ENCODE measurements at places on chromosomes 7 and 10. TPM values are rescaled to one million over a fixed set of nuclear protein-coding genes. Genes with fewer than 3 reads are reported as not detected.
A peak's percentile ranks its signal among the peaks of the same experiment; 100 is the strongest.

CC2D2B gene
- 1.8 TPM for total RNA-seq

DYNC1I1 gene
- 12.0 TPM for total RNA-seq

CDNF gene
- not detected for total RNA-seq

MSMB gene
- not detected for total RNA-seq

DNA sequence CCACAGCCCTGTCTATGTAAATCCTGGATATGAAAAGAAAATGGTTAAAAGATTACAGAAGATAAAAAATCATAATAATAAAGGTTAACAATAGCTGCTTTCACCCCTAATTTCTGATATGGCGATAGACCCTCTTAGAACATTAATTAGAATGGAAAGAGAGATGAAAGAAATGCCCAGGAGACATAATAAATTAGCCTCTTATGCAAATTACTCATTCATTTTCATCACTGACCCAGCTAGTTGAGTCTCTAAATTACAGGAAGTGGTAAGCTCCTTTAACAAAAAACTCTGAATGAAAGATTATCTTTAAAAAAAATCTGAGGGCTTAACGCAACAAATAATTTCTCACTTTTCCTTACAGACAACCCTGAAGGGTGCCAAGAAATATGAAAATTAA, 12.4 kb downstream of the GFRA1 start:
- no peaks in the 10 kb centered on the region for H3K27me3 ChIP-seq
- no peaks in the 10 kb centered on the region for H3K36me3 ChIP-seq
- no peak overlapping the region for H3K4me3 ChIP-seq
- DNase-seq: no peak
- no peak overlapping the region for H3K27ac ChIP-seq
- no peaks in the 10 kb centered on the region for H3K4me1 ChIP-seq

GRCh38 chr10:23399701-23400144, 39.2 kb upstream of the OTUD1 start:
- H3K27ac ChIP-seq: no peak overlapping the region
- DNase-seq: no peak
- H3K4me1 ChIP-seq: no peaks in the 10 kb centered on the region
- no peak overlapping the region for H3K4me3 ChIP-seq

PRPS1L1 gene
- total RNA-seq: not detected

DNA sequence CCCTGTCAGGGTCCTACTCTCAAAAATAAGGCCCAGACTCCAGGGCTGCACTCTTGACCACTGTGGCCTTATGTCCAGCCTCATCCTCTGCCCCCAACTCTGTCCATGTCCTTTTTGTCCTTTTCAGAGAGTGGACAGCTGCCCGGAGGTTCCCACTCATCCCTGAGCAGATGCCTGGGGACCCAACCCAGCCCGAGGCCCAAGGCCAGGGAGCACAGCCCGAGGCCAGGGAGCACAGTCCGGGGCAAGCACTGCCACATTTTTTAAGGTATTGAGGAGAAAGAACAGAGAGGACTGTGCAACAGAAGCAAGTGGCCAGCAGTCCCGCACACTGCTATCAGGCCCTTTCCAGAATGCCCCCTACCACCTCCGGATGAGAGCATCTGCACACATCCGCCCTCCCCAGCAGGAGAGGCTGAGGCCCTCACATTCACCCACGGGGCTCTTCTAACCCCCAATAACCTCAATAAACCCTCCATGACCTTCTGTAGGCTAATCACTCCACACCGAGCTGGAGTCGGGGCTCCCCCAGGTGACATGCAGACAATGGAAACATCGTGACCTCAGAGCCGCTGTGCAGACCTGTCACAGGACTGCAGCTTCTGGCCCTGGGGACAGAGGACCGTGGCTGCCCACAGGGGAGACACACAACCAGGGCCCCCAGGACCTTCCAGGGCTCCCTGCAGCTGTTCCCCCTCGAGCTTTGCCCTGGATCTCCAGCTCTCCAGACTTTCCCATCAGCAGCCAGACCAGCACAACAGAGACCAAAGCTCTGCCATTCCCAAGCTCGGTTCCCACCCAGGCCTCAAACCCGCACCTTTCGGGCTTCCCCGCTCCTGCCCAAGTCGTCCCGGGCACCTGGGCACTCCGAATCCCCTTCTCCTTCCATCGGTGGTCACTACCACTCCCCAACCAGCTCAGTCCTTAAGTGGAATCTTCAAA, 51.4 kb downstream of the CAMK2B start:
- no peaks in the 10 kb centered on the region for H3K27me3 ChIP-seq
- no peak overlapping the region for H3K27ac ChIP-seq
- no peak overlapping the region for H3K4me3 ChIP-seq

- DNase-seq: no peak
- peaks cover 11% of the 10 kb centered on the region for H3K4me1 ChIP-seq
- H3K36me3 ChIP-seq: peaks cover 2% of the 10 kb centered on the region
- H3K27ac ChIP-seq: peak overlapping the region; percentile 51
Observed at GRCh38 chr7:149196151-149196704, 882 bp downstream of the ZNF282 start.

CACNB2 gene
- total RNA-seq: 1.6 TPM

CLIP2 gene
- total RNA-seq: 42.0 TPM

OR6B1 gene
- total RNA-seq: not detected

DNA sequence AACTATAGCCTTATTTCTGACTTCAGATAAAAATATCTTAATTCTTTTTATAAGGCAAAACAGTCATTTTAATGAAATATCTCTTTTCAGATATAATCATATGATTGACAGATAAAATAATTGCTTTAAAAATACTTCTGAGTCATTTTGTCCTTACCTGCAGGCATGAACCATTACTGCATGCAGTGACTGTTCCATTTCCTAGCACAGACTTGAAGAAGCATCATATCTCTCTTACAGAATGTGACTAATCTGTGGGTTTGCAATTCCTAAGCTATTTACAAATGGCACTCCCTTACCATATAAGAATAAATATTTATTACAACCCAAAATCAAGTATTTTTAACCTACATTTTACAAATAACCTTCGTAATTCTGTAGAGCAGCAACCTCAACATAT, 120.7 kb downstream of the SRPK2 start:
- no peaks in the 10 kb centered on the region for H3K27me3 ChIP-seq
- H3K4me1 ChIP-seq: no peaks in the 10 kb centered on the region
- no peaks in the 10 kb centered on the region for H3K36me3 ChIP-seq
- no peak for DNase-seq
- H3K4me3 ChIP-seq: peak overlapping the region; percentile 25

MAGI2 gene
- 58.2 TPM for total RNA-seq

GRCh38 chr10:94274142-94274787, 88.5 kb downstream of the NOC3L start:
- H3K4me3 ChIP-seq: no peak overlapping the region
- H3K27me3 ChIP-seq: no peaks in the 10 kb centered on the region
- H3K27ac ChIP-seq: no peak overlapping the region
- H3K4me1 ChIP-seq: peaks cover 14% of the 10 kb centered on the region
- peaks cover 78% of the 10 kb centered on the region for H3K36me3 ChIP-seq

- no peak overlapping the region for H3K27ac ChIP-seq
- H3K4me1 ChIP-seq: no peaks in the 10 kb centered on the region
- no peak overlapping the region for H3K4me3 ChIP-seq
- no peak for DNase-seq
Observed at GRCh38 chr7:66609176-66609575, 19.5 kb upstream of the KCTD7 start.

- H3K4me3 ChIP-seq: no peak overlapping the region
- H3K27ac ChIP-seq: no peak overlapping the region
- no peaks in the 10 kb centered on the region for H3K4me1 ChIP-seq
- no peaks in the 10 kb centered on the region for H3K36me3 ChIP-seq
- no peak for DNase-seq
Observed at GRCh38 chr10:6478722-6479121, 101.4 kb downstream of the PRKCQ start.

DNA sequence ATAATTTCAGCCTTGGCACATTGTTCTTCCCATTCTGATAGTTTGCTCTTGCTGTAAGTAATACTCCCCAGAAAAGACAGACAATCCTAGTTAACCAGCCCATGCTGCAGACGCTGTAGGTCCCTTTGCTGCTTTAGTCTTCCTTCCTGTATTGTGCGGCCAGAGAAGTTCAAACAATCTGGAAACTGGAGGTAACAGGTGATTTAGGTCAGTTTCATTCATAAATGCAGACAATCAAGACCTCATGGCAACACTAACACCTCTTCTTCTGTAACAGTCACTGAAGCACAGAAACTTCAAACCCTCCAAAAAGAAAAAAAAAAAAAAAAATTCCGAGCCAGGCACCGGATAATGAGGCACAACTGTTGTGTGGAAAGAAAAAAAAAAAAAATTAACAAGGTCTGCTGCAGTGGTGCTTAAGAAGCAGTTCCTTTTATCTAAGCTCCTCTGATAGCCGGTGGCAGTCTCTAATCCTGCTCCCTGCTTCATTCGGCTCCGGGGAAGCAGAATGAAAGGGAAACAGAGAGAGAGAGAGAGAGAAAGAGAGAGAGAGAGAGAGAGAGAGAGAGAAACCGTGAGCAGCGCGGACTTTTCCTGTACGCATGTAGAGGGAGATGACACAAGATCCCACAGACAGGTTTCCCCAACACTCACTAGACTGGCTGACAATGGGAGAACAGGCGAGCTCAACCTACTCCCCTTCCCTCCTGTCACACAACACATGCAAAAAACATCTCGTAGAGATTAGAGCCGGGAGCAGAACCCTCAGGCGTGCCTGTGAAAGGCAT, at the start of gene SEMA3A:
SEMA3A (minus strand) TSS at position 306 of the 788 bp plus-strand sequence; CDS start at position 103, 203 bp downstream.
- no peaks in the 10 kb centered on the region for H3K27me3 ChIP-seq
- H3K4me3 ChIP-seq: peak within 1 kb of the TSS; percentile 31
- H3K4me1 ChIP-seq: peaks cover 8% of the 10 kb centered on the region
- H3K36me3 ChIP-seq: no peaks in the 10 kb centered on the region
- DNase-seq: no peak

DNA sequence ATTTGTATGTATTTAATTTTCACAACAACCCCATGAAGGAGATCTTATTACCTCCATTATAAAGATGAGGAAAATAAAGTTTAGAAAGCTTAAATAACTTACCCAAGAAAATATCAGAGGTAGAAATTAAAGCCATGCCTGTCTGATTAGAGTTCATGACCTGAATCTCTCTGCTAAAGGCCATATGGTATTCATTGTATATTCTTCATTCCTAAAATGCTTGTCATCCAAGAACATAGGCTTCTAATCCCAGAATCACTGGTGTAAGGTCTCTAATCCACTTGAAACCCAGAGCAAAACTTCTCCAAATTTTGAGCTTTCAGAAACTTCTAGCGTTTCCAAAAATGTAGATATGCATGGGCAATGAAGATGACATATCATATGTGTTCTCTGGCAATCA, 72.3 kb upstream of the YAE1 start:
- no peaks in the 10 kb centered on the region for H3K4me1 ChIP-seq
- H3K36me3 ChIP-seq: no peaks in the 10 kb centered on the region
- no peak for DNase-seq
- no peaks in the 10 kb centered on the region for H3K27me3 ChIP-seq
- H3K27ac ChIP-seq: no peak overlapping the region
- no peak overlapping the region for H3K4me3 ChIP-seq

DNA sequence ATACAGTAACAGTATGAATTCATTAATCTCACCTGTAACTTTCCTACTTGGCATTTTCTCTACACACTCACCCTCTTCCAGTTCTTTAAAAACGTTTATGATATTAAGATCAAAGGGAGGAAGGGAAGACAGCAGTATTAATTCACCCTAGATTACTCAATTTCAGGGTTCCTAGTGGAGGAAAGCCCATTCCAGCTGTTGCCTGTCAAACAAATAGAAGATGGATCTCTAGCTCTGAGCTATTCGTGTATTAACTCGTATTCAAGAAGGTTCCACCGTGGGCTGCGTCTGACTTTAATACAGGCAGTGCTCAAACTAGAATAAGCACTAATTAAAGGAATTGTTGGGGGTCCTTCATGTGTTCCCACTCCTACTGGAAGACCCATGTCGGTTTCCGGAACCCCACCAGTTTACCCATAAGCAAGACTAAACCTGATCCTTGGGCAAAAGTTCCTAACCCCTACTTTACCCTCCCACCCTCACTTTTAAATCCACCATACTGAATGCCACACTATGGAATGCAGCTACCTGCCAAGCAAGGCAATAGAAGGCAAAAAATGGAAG, 2.1 kb downstream of the NANOS1 start:
- H3K27ac ChIP-seq: no peak overlapping the region
- no peaks in the 10 kb centered on the region for H3K4me1 ChIP-seq
- H3K36me3 ChIP-seq: peaks cover 2% of the 10 kb centered on the region
- DNase-seq: no peak
- H3K4me3 ChIP-seq: no peak overlapping the region

SLC26A3 gene
- not detected for total RNA-seq

FBXO24 gene
- 2.2 TPM for total RNA-seq

DNA sequence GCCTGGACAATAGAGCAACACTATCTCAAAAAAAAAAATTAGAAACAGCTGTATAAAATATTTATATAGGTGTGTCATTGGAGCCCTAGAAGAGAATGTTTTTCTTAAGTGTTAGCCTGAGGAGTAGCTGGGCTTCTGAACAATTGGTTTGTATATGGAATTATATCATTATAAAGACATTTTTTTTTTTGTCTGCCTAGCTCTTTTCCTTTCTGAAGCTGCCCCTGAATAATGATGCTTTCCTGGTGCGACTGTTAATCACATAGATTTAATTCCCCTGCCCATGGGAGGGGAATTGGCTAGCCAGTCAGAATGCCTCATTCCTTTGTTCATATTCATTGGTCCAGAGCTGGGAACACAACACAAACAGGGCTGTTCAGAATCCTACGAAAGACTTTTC, 13.9 kb upstream of the ABCC2 start:
- H3K27me3 ChIP-seq: no peaks in the 10 kb centered on the region
- no peak for DNase-seq
- H3K4me1 ChIP-seq: no peaks in the 10 kb centered on the region
- no peak overlapping the region for H3K27ac ChIP-seq
- no peak overlapping the region for H3K4me3 ChIP-seq

DNA sequence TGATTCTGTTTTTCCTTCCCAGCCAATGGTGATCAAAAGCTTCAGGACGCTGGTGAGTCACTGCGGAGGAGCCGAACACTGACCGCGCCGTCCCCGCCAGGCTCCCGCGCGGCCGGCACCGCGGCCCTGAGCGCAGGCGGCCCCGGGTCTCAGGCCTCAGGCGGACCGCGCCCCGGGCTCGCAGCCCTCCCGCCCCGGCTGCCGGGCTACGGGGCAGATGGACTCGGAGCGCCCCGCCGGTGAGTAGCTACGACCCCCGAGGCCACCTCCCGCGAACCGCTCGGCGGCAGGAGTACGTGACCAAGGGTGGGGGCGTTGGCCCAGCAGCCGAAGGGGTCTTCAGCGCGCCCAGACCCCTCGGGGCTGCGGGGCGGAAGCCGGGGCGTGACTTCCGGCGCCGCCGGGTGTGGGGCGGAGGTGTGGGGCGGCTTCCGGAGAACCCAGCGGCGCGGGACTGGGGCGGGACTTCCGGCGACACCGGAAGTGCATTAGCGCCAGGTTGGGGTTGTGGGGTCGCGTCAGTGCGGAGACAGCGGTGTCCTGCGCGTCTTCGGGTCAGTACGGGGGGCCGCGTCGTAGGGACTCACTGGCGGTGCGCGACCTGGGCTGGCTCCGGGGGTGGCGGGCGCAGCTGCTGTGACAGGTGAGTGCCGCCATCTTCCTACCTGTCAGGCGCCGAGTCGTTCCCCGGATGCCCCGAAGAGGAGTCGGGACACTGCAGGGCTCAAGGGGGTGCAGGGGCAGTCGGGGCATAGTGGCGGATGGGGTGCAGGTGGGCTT, at the start of gene WDR37:
WDR37 (plus strand) TSS at position 60 of the 780 bp plus-strand sequence. CDS start 15,771 bp downstream, outside the sequence.
- no peaks in the 10 kb centered on the region for H3K27me3 ChIP-seq
- no peaks in the 10 kb centered on the region for H3K36me3 ChIP-seq
- H3K27ac ChIP-seq: peak within 1 kb of the TSS; percentile 99
- H3K4me3 ChIP-seq: peak within 1 kb of the TSS; percentile 77

- no peak overlapping the region for H3K4me3 ChIP-seq
- no peaks in the 10 kb centered on the region for H3K4me1 ChIP-seq
- H3K36me3 ChIP-seq: no peaks in the 10 kb centered on the region
- no peak overlapping the region for H3K27ac ChIP-seq
Observed at GRCh38 chr7:98458090-98458875, 57.4 kb upstream of the BAIAP2L1 start.

CALCR gene
- total RNA-seq: not detected

GRCh38 chr7:156545979-156546378, 94.6 kb upstream of the RNF32 start:
- no peak overlapping the region for H3K27ac ChIP-seq
- H3K36me3 ChIP-seq: no peaks in the 10 kb centered on the region
- no peaks in the 10 kb centered on the region for H3K4me1 ChIP-seq

All from tibial nerve (tissue), 4 donors.